RWPE2 (cell line): ENCODE measurements at places on chromosomes 6 and 20.

GRCh38 chr6:112321941-112322424 lies 25.1 kb upstream of the RFPL4B start:
- no peak for DNase-seq

DNA sequence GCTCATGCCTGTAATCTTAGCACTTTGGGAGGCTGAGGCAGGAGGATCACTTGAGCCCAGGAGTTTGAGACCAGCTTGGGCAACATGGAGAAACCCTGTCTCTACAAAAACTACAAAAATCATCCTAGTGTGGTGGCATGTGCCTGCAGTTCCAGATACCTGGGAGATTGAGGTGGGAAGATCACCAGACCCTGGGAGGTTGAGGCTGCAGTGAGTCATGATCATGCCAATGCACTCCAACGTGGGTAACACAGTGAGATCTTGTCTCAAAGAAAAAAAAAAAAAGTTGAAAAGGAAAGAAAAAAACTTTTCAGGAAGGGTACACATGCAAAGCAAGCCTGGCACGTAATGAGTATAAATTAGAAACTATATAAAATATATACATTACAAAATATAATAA lies 65.8 kb upstream of the FBXO30 start:
- no peak for DNase-seq

GRCh38 chr6:25251426-25251825 lies 27.7 kb upstream of the CARMIL1 start:
- DNase-seq = no peak

DNA sequence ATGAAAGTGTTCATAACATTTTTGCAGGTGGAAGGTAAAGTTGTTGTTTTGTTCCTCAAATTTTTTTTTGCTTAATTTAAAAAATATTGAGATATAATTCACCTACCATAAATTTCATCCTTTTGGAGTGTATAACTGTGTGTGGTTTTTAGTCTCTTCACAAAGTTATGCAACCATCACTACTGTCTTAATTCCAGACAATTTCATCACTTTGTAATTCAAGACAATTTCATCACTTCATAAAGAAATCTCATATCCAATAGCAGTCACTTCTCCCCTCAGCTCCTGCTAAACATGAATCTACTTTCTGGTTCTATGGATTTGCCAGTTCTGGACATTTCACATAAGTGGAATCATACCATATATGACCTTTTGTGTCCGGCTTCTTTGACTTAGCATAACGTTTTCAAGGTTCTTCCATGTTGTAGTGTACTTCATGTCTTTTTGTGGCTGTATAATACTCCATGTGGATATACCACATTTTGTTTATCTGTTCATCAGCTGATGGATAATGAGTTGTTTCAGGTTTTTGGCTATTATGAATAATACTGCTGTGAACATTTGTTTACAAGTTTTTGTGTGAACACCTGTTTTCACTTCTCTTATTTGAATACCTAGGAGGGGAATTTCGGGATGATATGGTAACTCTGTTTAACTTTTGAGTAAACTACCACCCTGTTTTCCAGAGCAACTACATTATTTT lies 18.8 kb downstream of the ZFAND3 start:
- no peak for DNase-seq

DNA sequence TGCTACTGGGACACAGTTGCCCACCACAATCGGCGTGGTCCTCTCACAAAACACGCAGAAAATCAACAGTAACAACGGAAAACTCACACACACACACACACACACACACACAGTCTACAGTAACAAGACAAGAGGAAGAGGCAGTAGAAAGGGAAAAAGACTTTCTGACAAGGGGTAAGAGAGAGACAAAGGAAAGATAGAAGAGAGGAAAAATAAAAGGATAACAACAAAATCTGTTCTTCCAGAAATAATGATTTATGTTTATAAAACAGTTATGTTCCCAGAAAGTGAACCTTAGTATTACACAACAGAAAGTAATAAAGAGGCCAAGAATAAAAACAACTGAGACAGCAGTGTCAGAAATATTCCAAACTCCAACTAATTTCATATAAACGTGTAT lies 2.9 kb downstream of the RANBP9 start:
- DNase-seq = no peak

DNA sequence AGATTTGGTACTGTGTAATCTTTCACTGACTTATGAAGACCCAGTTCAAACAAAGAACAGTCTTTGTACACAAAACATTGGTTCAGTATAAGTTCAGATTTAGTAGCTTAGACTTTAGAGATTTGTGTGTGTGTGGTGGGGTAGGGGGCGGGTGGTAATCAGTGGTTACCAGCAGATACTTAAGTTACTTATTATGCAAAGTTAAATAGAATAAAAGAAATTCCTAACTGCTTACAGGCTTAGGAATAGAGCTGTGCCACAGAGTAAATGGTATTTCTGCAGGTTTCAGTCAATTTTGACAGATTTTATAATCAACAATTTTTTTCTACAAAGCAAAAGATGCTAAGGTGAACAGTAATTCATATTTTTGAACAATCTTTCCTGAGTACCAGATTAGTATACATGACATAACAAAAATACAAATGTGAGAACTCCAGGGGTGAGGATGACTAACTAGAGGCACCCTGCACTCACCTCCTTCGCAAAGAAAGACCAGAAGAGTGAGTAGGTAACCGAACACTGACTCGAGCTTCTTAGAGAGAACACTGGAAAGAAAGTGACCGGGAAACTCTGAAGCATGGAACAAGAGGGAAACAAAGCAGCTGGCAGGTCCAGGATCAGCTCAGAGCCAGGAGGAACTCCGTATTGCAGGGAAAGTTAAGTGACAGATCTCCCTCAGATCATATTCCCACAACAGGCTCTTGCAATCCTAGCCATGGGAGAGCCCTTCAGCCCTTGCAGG lies 560.6 kb downstream of the COL12A1 start:
- DNase-seq = no peak

DNA sequence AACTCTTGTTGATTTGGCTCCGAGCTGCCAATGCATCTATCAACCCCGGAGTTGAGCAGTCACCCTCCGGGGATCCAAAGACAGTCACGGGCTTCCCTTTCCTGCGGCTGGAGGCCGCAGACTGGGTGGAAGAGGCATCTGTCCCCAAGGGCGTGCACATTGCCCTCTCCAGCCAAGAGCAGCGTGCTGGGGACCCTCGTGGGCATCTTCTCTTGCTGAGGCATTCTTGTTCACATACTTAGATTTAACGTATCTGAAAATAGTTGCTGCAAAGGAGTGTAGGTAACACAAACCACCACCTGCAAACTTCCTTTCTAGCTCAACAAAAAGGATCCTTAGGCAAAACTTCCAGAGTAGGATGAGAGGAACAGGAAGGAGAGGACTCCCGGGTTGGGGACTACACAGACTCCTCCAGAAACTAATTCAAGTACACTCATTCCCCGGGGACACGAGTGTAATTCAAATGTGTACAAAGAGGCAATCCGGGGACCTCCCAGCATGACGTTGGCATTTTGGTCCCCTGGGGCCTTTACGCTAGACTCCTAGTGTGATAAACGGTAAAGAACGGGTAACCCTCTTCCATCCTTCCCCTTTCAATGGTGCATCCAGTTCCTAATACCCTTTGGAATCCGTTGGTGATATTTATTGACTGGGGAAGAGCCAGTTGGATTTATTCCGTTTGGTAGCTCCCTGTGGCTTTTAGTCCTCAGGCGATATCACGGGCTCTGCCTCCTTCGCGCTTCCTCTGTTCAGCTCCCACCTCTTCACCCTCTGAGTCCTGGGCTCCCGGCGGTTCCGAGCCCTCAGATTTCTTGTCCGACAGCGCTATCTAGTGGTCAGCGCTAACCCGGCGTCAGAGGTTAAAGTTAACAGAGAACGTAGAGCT lies 2.7 kb upstream of the COL12A1 start:
- peak; percentile 73 for DNase-seq

DNA sequence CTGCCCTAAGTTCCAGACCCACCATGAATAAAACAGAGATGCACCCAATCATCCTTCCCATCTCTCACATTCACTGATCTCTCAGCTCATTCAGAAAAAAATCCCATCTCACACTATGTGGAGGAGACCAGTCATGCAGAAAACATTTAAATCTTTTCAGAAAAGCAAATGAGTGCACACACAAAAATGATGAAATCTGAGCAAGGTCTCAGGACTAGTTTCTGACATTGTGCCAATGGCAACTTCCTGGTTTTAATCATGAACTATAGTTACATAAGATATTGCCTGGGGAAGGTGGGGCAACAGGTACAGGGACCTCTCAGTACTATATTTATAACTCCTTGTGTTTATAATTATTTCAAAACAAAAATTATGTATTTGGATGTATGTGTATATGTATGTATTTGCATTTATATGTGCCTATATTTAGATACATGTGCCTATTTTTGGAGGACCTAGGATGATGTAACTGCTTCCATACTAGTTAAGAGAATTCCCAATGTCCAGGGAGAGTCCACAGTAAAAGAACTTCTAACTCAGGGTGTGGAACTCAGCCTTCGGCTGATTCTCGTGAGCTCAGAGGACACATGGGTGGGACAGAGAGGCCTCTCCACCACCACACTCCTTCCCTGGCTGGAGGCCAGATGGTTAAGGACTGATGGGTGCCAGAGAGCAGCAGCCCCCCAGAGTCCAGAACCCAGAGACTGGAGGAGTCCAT lies 71.7 kb upstream of the MAP3K4 start:
- DNase-seq = no peak

GRCh38 chr6:105711216-105711615 lies 308.3 kb upstream of the PREP start:
- DNase-seq = no peak

DNA sequence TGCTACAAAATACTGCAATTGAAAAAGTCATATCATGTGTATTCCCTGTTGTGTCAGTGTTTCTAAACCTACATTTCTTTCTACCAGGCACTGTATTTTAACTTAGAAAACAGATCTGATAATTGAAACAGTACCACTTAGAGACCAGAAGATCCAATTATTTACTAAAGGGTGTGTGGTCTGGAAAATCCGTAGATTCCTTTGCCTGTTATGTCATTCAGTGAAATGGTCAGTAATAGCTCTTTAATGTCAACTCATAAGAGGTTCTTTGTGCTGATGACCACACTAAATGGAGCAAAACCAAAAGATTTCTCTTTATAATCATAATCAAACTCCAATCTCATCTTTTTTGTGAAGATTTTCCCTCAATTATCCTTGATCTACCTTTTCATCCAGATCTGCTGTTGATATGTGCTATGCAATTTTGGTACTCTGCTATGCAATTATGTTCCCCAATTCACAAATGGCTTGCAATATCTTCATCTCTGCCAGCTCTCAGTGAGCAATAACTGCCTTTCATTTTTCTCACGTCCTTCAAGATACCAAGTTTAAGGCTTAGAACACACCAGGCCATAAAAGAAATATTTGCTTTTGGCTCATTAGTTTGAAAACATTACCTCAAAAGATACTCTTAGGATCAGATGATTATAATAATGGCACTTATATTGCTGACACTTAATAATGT lies 165.5 kb downstream of the MOXD1 start:
- DNase-seq = no peak

DNA sequence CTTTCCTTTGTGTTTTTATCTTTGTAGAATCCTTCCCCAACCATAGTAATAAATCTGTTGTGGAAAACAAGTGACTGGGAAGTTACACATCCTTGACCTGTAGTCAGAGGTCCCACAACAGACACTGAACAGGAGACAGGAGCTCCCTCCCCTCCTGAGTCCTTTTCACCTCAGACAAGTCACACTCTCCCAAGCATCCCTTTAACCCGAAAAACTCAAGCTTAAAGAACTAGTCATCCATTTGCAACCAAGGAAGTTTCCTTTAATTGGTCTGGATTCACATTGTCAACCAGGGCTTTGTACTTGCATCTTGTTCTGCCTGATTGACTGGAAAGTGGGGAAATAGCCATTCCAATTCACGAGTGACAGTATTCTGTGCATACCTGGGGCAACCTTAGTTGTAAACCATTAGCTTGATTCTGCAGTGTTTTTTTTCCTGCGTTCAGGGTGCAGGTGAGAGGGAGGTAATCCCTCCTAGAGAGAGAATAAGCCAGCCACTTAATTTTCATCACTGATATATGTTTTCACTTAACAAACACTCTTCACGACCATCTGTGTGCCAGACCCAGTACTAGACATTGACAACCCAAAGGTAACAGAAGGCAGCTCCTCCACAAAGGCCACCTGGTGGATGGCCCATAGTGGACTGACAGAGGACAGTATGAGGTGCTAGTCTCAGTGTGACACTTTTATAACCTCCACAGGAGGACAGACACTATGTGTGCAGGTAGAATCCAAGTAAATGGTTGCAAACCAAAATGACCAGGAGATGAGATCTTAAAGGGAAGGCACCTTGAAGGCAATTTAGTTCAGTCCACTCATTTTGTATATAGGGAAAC lies 112.4 kb downstream of the SLX4IP start:
- DNase-seq = no peak

- no peak for DNase-seq
Measured at GRCh38 chr6:6604015-6604414, 15.5 kb downstream of the LY86 start.

DNA sequence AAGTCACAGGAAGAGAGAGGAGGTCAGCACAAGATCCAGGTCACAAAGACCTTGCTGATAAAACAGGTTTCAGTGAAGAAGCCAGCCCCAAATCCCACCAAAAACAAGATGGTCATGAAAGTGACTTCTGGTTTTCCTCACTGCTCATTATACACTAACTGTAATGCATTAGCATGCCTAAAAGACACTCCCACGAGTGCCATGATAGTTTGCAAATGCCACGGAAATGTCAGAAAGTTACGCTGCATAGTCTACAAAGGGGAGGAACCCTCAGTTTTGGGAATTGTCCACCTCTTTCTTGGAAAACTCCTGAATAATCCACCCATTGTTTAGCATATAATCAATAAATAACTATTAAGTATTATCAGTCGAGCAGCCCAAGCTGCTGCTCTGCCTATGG lies 427.2 kb downstream of the RFPL4B start:
- DNase-seq = no peak

- no peak for DNase-seq
Measured at GRCh38 chr6:128400875-128401274, 119.5 kb downstream of the PTPRK start.

GRCh38 chr6:122033564-122034181 lies 365.8 kb upstream of the HSF2 start:
- no peak for DNase-seq

DNA sequence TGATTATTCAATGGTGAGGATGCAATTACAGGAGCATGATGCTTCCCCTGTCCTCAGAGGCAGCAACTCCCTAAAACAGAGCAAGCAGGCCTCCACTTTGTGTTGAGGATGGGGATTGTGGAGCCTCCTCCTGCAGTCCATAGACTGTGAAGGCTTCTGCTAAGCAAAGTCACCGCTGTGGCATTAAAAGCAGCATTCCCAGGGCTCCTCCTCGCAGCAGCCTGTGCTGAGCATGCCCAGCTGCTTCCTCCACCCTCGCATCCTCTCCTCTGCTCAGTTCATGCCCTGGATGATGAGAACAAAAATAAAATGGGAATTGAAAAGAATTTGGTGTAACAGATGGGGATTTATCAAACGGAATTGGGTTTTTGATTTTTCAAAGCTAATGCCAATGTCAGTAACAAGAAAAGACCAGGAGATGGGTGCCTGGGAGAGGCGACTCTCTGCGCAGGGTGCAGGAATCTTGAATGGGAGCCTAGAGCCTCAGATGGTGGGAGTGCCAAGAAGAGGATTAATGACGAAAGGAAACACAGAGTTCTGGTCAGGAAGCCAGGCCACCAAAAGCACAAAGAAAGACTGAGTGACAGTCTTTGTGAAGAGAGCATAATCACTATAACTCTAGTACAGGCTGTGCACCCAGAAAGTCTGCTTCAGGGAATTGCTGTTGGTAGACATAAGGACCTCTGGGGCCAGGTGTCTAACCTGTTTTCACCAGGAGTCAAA lies 347.6 kb downstream of the TPBG start:
- DNase-seq = no peak

GRCh38 chr6:5724911-5725310 lies 281.8 kb downstream of the NRN1 start:
- no peak for DNase-seq

GRCh38 chr6:25341203-25341552 lies 62.0 kb downstream of the CARMIL1 start:
- DNase-seq = no peak
